ENCODE measurements at places on chromosomes 7 and 10.

- DNase-seq, result no peak
Measured at GRCh38 chr7:40979296-40979695, 723.6 kb downstream of the INHBA start.

DNA sequence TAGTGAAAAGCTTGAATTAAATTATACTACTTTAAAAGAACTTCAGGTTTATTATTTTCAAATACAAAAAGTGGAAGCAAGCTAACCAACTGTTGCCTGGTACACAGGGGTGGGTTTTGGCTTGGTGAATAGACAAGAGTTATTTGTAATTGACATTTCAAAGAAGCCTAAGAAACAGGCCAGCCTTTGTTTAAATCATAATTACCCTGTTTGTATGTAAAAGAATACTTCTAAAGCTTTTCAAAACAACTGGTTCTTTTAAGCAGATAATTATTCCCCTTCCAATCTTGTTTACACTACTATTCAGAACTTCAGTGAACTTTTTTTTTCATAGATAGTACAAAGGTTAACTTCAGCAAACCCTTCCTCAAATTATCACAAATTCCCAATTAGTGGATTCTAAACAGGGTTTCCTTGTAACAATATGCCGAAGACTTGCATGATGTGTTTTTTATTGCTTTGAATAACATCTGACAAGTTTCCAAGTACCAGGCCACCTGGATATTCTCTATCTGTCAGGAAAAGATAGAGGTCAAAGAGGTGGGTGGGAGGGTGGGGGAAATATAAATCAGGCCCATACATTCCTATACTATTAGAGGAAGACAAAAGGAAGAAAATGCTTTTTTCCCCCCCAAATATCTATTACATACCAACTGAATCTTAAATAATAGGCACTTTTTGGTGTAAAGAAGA, 20.4 kb downstream of the SSMEM1 start:
- no peak for DNase-seq

DNA sequence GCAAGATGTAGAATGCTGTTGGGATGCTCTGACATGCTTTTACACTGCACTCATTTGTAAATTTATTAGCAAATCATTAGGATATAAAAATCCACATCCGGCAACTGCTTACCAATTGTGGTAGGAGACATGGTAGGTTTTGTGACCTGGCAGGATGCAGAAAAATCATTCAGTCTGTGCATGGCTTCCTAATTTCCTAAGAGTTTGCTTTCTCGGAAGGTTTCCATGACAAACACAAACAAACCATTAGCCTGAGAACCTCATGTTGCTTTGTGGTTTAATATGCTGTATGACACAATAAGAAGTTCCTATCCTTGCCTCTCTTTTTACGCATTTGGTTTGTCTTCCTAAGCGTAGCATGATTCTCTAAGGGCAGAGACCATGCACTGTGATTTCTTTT, 14.7 kb upstream of the LMBR1 start:
- no peak for DNase-seq

DNA sequence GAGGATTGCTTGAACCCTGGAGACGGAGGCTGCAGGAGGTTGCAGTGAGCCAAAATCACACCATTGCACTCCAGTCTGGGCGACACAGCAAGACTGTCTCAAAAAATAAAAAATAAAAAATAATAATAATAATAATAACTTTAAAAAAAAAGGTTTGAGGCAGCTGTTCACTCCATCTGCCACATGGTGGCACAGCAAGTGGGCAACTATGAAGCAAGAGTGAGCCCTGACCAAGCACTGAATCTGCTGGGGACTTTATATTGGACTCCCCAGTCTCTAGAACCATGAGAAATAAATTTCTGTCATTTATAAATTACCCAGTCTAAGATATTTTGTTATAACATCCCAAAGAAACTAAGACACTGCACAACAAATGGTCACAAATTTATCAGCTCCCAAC, 14.6 kb upstream of the BRI3 start:
- no peak for DNase-seq

DNA sequence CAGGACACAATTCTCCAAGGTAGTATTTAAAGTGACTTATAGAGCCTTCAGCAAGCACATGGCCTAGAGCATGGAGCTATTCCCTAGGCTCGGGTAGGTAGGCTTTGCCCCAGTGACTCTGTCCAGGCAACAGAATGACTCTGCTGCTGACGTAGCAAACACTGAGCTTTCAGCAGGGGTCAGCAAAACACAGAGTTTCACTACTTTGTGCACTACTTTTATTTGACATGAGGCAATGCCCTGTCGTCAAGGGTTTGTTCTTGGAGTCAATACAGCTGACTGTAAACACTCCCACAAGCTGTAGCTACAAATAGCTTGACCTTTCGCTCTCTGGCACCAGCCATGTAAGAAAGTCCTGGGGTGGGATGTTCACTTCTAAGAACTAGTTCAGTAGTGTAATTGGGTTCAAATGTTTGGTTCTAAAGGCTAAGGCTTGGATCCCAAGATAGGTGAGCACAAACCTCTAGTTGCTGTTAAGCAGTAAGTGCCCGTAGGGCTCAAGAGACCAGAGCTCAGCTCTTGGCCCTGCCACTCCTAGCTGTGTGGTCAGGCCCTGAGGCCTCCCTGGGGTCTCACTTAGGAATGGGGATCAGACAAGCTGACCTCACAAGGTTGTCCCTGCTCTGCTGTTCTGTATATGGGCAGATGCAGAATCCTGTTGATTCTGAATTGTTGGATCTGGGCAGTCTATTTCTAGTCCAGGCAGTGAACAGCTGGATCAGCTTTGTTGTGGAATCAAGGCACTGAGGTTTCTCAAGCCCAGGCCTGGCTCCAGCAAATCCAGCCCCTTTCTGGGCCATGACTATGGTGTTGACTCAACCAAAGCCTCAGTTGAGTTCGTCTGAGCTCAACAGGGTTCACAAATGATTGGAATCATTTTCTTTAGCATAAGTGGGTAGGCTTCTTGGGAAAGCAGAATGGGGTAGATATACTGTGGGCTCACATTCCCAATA, 10.7 kb downstream of the NODAL start:
- DNase-seq, result no peak

- no peak for DNase-seq
Measured at GRCh38 chr10:110850099-110850498, 21.6 kb upstream of the PDCD4 start.

DNA sequence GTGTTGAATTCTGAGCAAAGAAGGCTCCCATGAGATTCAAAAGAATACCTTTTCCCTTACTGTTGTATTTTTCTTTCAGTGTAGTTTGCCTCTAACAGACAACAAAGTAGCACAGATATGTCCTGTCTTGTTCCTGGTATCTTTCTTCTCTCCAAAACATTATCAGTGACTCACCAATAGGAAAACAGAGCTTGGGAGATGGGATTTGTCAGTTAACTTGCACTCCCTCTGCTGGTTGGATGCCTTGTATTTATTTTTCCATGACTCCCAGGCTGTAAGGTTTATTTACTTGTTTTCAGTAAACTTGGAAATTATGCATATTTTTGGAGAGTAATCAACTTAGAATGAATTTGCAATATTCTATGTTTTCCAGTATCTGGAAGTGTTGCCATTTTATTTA, 129.7 kb downstream of the SAMD9 start:
- DNase-seq, result no peak

- no peak for DNase-seq
Measured at GRCh38 chr10:62728479-62728878, 76.0 kb upstream of the ADO start.

DNA sequence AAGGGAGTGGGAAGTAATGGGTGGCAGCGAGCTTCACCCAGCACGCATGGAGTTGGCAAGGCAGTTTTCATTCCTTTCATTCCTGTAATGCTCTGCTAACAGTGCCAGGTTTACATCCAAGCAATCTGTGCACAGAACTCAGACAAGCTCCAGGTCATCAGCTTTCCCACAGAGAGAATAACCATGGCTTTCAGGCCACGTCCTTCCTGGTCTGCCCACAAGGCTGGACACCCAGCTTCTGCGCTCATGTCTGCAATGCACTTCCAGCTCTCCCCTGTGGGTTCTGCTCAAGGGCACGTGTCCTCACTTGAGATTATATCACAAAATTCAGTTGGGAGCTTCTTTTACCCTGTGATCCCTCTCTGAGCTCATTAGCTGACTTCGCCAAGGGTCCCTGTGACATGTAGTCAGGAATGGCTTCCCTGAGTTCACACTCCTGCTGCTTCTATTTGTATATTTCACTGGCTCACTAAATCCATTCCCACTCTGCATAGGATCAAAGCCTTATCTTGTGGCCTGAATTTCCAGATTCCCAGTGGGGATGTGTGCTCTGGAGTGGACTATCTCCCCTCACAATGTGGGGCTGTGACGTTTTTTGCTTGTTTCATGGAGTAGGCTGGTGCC, 18.6 kb downstream of the AKR1C2 start:
- DNase-seq, result no peak

DNA sequence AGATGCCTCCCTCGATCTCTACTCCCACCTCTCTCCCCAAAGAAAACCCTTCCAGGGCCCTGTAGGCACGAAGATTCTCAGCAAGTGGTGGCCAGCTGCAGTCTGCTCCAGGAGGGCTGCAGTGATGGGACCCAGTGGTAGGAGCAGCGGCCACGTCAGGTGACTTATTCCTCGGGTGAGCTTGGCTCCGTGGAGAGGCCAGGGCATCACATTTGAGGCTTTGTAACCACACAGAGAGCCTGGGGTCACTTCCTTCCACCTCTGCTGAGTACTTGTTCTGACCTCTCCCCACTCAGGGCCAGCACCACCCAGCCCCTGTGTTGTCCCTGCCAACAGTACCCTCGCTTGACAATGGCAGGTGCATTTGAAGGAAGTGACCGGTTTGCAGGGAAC, 17.9 kb upstream of the EN2 start:
- no peak for DNase-seq

DNA sequence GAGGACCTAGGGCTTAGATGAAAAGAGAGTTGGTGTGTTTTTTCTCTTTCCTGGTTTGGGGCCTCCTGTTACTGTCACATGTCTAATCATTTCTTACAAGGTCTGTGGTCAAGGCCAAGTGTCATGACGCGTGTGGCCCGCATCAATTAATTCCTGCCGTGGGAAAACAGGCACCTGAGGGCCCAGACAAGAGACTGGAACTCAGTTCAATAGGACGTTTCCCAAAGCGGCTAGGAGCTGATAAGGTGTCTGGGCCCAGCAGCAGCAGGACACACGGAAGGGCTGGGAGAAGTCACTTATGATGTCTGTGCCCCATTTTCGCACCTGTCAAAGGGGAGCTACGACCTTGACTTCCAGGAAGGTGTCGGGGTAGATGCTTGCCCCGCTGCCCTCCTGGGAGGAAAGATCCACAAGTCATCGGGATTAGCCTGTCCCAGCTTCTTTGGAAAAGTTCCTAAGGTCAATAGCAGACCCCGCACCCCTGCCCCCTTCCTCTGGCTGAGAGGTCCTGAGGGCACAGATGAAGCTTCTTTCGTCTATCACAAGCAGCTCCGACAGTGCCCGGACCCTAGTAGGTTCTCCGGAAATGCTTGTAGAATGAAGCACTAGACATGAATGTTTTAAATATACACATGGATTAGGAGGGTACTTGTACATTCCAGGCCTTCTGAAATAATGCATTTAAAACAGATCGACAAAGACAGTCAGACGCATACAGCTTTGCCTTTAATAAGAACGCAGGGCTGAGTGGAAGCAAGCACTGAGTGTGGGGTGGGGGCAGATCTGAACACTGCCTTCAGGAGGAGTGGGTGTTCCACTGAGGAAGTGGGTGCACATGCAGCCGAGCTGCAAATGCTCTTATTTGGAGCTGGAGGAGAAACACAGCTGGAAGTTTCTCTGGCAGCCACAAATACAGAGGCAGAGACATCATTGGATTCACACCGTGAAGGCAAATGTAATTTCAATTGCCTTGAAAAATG, 237.5 kb upstream of the GRB10 start:
- no peak for DNase-seq

DNA sequence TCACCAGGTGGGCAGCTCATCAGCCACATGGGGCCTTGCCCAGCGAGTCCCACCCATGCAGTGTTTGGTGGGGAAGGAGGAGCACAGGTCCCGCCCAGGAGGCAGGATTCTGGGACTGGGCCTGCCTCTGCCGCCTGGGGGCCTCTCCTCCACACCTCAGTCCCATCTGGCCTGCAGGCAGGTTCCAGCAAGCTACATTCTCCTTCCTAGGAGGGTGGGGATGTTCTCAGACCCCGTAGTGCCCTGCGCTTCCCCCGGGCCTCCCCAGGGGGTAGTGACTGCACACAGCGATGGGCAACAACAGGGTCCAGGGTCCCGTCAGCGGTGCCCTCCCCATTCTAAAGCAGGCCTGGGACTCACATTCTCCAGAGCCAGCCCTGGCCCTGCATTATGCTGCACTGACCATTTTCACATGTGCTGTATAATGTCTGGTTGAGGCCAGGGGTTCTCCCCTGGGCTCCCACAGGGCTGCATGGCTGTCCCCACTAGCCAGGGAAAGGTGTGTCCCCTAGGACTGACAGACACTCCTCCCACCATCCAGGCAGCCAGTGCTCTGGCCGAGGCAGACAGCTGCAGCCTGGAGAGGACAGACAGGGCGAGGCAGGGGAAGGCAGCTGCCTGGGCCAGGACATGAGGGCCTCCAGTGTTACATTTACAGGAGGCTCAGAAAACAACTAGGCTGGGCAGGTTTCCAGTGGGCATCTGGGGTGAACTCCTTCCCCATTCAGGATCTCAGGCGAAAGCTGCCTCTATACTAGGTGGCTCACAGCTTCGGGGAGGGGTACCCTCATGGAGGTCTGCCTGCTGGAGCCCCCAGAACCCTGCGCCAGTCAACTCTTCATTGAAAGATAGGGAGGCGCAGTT, 9.3 kb downstream of the RASGEF1A start:
- no peak for DNase-seq

- DNase-seq, result no peak
Measured at GRCh38 chr7:54141576-54141975, 400.6 kb upstream of the VSTM2A start.

- DNase-seq, result no peak
Measured at GRCh38 chr10:63976538-63976937, 455.3 kb downstream of the REEP3 start.

GRCh38 chr7:9776900-9777299, 1196.8 kb upstream of the PHF14 start:
- no peak for DNase-seq

DNA sequence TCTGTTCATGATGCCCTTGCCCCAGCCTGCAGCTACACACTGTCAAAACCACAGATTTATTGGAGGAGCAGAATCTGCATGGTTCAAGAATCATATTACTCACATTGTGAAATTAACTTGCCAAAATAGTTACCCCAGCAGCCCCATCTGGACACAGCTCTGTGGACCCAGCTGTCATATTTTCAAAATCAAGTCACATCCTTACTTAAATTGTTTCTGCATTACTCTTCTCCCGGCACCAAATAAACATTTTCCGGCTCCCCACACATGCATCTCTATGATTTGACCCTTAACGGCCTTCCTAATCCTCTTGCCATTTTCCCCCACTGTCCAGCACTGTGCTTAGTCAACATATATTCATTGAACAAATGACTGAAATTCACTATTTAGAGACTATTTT, 43.8 kb upstream of the GPR26 start:
- DNase-seq, result no peak

DNA sequence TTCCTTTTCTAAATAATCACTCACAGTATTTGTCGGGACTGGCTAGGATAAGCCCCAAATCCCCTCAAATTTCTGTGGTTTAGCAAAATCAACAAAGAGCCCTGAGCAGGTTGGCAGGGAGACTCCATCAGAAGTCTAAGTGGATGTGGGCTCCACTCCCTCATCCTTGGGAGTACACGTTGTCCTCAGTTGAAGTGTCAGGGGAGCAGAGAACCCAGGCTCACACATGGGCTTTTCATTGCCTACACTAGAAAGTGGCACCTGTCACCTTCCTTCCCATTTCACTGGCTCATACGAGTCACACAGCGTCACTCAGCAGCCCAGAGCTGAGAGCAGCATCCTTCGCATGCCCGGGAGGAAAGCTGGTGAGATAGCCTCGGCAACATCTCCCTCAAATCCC, 421.3 kb upstream of the FZD8 start:
- DNase-seq, result no peak

GRCh38 chr10:97053276-97053675, 132.5 kb downstream of the SLIT1 start:
- DNase-seq, result no peak
